Natural killer cell treated with Interleukin-12 subunit alpha and Interleukin-12 subunit beta and Interleukin-15 and Interleukin-18, amount 100 ng/mL, for 72 hours (primary cell): ENCODE measurements at places on chromosomes 5 and 9. TPM values are rescaled to one million over a fixed set of nuclear protein-coding genes. Genes with fewer than 3 reads are reported as not detected.

- no peak for DNase-seq
These were observed 187.6 kb upstream of the EFNA5 start for GRCh38 chr5:107858324-107858723.

DNA sequence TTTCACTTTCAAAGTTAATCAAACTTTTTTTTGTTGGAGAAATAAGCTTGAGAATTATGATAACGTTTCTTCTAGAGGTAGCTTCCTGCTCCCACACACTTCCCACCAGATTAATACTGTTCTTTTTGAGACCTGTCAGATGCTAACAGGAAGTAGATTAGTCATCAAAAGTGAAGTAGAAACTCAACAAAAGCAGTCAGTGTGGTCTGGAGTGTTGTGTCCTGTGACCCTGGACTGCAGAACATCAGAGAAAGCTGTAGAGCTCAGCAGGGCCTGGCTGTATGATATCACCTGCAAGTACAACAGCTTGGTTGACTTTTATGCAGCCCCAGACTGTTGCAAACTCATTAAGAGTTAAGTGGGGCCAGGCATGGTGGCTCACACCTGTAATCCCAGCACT, 495.7 kb upstream of the CYLC2 start:
- no peak for DNase-seq

DNA sequence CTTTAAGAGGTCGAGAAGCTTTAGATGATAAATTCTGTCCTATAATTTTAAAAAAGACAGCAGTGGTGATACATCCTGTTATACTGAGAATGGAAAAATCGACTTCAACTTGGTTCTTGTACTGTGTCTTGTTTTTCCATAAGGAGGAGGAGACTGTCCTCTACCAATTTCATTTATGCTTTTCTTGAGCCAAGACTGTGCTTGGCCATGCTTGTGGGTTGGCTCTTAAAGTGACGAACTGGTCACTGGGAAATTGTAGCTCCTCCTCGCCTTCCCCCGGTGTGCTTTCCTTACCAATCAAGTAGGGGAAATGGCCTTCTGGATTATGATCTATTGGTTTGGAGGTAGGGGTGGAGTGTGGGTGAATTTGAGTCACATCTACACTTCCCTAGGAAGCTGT, 67.1 kb upstream of the HSPB3 start:
- no peak for DNase-seq

- no peak for DNase-seq
These were observed 299.9 kb upstream of the RFX3 start for GRCh38 chr9:3825721-3826120.

DNA sequence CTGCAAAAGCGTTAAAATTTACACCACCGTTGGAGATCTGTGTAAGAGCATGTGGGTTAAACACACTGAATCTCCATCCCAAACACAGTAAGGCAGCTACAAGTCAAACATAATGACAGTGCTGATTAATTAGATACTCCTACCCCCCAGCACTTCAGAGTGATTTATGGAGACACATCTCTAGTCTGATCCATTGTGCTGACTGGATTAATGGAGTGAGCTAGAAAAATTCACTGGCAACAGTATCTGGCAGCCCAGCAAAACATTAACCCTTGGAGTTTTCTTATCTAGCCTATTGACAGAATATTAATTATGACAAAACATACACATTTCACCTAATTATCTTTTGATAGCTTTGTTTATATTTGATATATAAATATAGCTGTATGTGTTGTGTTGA, 188.6 kb upstream of the ISL1 start:
- no peak for DNase-seq

DNA sequence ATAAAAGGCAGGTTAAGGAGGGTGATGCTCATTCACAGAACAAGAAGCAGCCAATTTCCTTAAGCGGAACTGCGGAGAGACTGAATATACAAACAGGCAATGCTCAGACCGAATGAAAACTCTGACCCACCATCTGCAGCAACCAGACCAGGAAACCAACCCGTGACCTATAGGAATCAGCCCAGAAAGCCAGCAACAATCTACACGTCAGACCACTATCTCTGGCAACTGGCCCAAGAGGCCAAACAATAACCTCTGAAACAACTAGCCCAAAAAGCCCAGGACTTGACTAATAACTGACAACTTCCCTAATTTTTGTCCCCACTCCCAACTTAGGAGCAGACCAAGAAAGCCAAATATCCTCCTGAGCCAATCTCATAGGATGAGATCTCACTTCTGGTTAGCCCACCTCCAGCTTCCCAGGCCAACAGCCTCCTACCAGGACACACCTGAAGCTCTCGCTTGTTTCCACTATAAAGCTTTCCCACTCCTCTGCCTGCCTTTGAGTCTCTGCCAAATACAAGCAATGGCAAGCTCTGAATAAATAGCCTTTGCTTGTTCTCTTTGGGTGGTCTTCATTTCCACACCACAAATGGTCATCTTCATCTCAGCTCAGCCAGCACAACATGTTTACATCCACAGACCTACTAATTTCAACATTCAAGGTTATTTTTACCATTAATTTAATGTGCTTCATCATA, 168.5 kb downstream of the HSD17B3 start:
- no peak for DNase-seq

DNA sequence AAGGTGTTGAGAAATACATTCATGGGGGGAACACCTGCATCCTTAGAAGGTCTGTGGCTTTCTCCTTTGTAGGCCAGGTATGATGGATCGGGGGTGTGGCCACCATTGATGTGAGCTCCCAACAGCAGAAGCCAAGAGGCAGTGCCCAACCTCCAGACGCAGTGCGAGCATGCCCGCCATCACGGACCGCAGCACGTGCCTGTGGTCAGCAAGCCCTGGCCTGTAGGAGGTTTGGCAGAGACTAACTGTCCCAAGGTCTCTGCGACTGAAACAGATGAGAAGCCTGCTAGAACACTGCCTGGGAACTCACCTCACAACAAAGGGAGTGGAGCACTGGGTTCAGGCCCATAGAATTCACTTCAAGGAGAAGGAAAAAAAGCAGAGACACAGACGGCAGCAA, 31.9 kb upstream of the ZNF354A start:
- DNase-seq: no peak

DNA sequence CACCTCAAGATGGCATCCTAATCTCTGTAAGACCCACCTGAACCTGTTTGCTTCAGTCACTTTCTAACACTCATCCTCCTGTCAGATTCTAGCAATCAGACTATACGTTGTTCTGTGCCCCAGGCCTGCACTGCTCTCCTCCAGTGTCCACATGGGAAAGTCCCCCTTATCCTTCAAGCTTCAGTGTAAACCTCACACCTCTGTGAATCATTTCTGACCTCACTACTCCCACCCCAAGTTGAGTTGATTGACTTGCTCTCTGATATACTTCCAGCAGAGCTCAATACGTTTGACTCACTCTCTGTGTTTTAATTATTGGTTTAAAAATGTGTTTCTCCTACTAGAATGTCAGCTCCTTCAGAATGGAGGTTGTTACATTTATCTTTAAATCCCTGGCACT, 240.2 kb downstream of the FBXL17 start:
- no peak for DNase-seq

DNA sequence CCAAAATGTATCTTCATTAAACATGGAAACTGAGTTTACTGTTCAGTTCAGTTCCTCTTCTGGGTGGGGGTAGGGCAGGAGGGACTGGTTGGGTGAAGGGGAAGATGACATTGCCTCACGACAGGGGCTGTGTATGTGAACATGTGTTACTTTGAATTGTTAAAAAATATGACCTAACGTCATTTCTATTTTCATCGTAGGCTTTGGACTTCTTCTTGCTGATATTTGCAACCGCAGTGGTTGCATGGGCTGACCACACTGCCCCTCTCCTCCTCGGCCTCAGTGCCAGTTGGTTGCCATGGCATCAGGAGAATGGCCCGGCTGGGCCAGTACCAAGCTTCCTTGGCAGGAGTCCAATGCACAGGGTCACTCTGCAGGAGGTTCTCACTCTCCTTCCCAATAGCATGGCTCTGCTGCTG, 41.5 kb downstream of the HACD4 start:
- no peak for DNase-seq

Gene TOR4A
- 31.1 TPM for total RNA-seq

GRCh38 chr5:39439582-39440162, 14.9 kb upstream of the DAB2 start:
- DNase-seq: no peak

Gene GRIN3A
- not detected for total RNA-seq

DNA sequence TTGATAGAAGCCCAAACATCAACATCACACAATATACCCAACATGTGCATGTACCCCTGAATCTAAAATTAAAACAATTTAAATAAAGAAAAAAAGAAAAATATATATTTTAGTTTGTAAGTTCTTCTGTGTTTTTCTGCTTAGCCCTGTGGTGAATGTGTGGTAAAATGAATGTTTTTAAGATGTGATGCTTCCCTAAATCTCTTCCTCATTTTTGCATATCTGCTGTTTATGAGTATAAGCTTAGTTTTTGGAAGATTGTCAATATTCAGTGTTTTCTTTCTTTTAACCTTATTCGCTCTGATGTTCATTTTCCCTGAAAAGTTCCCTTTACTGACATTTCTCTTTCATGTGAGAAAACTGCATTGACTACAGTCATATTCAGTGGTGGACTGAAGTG, 44.4 kb upstream of the DAB2 start:
- no peak for DNase-seq

Gene TRIM36
- total RNA-seq: 0.33 TPM

Gene SLC6A19
- not detected for total RNA-seq

Gene F2RL1
- not detected for total RNA-seq

DNA sequence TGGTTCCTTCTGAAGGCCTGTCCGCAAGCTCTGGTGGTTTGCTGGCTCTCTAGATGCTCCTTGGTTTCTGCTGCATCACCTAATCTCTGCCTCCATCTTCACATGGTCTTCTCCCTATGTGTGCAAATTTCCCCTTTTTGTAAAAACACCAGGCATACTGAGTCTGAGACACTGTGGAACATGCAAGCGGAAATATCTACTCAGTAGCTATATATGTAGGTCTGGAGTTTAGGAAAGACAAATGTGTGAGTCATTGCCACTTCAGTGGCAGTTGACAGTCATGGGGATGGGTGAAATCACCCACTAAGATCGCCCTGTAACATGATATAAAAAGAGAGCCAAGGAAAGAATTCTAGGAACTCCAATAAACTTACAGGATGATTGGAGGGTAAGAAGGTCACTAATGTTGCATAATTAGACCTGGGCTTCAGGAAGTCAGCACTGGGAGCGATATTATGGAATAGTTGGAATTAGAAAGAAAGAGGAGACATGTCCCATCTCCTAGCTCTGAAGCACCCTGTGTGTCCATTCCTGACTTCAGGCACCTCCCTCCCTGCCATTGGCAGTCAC, 22.7 kb upstream of the UBLCP1 start:
- no peak for DNase-seq

GRCh38 chr5:169554251-169554650, 29.3 kb upstream of the SPDL1 start:
- no peak for DNase-seq

Gene GRIA1
- not detected for total RNA-seq

- DNase-seq: no peak
These were observed 51.5 kb upstream of the MAP3K1 start for GRCh38 chr5:56763711-56764466.

DNA sequence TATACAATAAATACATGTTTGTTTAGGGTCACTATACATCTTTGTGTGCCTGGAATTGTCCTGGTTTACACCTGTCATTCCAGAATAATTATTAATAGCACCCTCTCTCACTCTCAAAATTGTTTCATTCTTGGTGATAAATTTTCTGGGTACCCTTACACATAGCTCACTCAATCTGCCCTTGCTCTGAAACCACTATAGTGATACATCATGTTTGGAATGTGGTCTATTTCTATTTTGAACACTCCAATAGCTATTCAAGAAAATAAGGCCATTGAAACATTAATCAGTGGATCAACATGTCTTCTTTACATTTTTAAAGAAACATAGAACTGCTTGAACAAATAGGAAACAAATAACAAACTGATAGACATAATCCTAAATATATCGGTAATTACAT, 158.7 kb downstream of the ARRDC3 start:
- no peak for DNase-seq

DNA sequence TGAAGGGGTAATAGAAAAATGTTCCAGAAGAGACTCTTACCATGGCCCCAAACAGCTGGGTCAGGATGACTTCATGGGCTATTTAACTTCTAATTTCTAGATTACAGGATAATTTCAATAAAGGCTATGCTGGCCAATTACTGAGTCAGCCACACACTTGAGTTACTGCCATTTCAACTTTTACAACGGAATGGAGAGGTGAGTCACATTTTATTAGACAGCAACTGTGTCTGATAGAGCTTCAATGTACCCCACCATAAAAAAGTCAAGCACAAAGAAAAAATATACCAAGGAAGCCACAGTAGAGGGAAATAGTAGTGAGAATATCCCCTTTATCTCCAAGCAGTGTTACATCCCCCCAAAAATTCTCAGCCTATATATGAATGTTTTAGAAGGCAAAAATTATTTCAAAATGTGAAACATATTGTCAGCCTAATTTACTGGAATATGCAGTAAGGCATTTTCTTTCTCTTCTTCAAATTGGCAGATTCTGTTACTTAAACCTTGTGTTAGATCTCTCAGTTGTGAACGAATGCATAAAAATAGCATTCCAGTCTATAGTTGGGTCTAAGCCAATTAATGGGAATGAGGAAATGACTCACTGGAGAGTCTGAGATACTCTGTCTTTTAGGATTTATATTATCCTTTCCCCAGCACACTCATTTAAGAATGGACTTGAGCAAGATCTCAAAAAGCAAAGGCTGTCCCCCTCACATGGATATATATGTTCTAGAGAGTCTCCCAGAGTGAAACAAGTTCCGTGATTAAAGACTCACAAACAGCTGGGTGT, 47.1 kb upstream of the RAI14 start:
- DNase-seq: no peak

- no peak for DNase-seq
These were observed 44.7 kb upstream of the ZNF608 start for GRCh38 chr5:124790895-124791732.

Gene ZBTB34
- total RNA-seq: 11.9 TPM

GRCh38 chr5:176784218-176785165, 25.9 kb upstream of the UNC5A start:
- DNase-seq: no peak

DNA sequence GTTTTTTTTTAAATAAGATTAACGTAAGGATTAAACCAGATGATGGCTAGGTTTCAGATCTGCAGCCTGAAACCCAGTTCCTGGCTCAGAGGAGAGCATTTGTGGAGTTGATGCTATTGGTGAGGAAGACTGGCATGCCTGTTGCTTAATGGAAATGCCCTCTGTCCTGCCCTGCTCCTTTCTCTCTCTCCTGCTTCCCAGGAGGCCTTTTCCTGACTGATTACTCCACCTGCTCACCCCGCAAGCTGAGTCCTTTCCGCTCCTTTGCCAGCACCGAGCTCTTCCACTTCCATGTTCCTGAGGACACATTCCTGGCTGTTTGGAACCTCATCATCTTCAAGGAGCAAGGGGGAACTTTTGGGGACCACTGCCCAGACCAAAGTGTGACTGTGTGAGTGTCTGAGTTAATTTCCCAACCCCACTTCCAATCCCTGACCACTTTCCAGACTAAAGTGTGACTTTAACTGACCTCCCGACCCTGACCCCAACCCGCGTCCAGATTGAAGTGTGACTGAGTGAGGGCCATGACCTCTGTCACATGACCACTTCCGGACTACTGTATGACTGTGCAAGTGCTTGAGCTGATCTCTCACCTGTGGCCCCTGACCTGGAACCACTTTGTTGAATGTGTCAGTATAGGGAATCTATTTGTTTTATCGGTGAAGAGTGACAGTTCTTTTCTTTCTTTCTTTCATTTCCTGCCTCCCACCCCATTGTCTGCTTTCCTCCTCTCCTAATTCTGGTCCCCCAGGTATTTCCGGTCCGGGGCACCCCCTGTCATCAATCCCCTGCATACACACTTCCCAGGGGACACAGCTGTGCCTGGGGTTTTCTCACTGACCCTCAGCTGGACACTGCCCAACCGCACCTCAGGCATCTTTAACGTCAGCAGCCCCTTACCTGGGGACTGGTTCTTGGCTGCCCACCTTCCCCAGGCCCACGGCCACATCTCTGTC, 5.5 kb downstream of the TMEM8B start:
- DNase-seq: no peak
